MV-4-11 (cell line): ENCODE measurements at places on chromosomes 16 and 17.
A peak's percentile ranks its signal among the peaks of the same experiment; 100 is the strongest.

DNA sequence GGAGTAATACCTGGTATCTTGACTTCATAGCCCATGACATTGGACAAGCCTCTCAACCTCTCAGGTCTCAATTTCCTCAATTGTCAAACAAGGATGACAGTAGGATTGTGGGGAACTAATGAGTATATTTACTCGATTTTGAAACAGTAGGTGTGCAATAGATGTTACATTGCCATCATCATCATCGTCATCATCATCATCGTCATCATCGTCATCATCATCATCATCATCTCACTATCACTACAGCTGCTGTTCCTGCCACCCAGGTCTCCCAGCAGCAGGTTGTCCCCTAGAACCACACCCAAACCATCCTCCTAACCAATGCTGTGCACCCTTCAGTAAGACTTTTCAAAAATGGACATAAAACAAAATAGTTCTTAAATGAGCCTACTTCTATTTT is 24.8 kb upstream of the CDRT4 start:
- DNase-seq: no peak

GRCh38 chr17:29699283-29699682 is 76.6 kb upstream of the CORO6 start:
- peak; percentile 44 for DNase-seq

DNA sequence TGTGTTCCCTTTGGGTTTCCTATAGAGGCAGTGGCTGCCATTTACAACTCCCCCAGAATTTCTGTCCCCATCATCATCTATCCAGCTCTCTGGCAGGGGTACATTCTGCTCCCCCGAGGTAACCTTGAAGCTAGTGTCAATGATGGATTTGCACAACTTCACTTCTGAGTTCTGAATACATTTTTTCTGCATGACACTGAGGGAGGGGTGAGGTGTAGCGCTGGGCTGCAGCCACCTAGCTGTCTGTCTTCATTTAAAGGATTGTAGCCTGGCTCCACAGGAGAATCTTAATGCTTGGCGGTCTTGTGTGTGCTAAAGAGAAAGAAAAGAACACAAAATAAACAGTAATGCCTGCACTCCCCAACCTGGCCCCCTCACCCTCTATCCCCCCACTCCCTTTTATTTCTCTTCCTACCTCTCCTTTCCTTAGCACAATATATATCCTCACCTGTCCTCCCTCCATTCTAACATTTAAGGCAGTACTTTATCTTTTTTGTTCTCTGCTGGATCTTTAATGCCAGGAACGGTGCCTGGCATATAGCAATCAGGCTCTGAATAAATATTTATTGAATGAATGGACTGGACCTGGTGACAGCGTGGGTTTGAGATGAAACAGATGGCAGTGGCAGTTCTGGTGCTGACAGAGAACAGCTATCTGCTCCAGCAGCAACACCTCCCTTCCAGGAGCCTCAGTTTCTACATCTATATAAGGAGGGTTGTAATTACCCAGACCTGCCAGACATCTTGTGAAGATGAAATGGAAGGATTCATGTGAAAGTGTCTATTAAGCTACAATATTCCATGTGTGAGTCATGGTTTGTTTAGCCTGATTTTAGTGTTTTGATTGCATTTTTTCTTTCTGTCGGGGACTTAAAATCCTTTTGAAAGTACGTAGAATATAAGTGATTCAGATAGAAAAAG is 163.5 kb upstream of the CDH11 start:
- no peak for DNase-seq

- no peak for DNase-seq
Observed at GRCh38 chr16:12206749-12207142, 230.2 kb downstream of the SNX29 start.

DNA sequence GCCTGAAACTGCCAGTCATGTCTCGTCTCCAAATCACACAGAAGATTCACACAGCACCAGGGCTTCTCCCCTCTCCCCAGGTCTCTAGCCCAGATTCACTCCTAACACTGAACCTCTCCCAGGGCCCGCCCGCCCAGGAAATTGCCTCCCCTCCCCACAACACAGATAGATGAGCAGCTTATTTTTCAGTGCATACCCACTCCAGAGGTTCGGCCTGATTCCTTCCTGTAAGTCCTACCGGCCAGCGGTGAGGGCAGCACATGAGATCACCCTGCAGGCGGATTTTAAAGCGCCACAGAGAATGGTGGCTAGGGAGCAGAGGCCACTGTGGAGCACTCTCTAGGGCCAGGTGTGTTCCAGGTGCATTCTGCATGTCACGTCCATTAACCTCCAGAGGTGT is 301.8 kb downstream of the IRF8 start:
- no peak for DNase-seq

- no peak for DNase-seq
Observed at GRCh38 chr16:4303973-4304372, 11.9 kb upstream of the GLIS2 start.

DNA sequence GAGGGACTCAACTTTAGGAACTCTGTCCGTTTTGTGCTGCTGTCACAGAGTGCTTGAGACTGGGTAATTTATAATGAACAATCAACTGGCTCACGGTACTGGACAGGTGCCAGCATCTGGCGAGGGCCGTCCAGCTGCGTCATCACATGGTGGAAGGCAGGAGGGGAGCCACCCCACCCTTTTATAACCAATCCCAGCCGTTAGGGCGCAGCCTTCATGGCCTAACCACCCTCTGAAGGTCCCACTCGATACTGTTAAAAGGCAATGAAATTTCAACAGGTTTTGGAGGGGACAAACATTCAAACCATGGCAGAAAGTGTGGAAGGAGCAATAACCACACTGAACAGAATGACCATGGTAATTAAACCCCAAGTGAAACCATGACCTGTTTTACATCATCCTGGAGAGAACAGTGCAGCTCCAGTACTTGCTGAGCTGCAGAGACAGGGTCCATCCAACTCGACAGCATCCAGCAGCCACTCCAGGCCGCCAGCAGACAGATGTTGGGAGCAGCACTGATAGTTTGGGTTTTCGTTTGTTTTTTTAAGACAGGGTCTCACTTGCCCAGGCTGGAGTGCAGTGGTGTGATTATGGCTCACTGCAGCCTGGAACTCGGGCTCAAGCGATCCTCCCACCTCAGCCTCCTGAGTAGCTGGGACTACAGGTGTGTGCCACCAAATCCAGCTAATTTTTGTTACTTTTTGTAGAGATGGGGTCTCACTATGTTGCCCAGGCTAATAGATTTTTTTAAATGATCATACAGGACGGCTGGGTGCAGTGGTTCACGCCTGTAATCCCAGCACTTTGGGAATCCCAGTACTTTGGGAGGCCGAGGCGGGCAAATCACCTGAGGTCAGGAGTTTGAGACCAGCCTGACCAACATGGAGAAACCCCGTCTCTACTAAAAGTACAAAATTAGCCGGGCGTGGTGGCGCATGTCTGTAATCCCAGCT is 11.0 kb downstream of the CHMP6 start:
- DNase-seq: peak; percentile 13

DNA sequence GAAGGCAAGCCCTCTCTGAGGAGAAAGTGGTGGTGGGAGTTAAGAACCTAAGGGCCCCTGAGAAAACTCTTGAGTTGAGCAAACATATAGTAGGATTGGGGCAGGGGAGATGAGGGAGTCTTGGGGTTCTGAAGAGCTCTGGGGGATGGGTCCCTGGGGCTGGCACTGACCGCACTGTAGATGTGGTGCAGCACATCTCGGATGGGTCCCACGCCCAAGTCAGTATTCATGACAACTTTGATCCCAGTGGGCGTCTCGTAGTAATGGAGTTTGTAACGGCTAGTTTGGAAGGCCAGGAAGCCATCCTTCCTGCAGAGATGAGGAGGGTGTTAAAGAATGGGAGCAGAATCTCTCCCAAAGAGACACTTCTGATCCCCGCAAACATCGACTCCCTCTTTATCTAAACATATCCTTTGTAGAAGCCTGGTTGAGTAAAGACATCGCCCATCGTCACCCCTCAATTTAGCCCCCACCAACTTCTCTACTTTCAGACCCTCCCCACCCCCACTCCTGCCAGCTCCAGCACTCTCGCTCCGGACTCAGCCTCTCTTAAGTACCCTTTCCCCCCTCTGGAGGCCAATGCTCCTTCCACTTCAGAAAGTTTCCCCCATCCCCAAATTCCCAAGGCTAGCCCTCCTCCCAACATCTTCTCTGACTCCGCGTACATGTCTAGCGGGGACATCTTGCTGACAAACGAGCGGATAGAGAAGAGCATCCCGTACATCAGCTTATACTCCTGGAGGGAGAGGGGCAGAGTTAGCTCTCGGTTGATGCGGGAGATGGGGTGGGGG is 710 bp downstream of the TRAPPC1 start:
- no peak for DNase-seq

GRCh38 chr16:4982056-4982867 is 24.1 kb downstream of the SEC14L5 start:
- DNase-seq: no peak

GRCh38 chr17:63676584-63676983 is 23.3 kb downstream of the LIMD2 start:
- no peak for DNase-seq

DNA sequence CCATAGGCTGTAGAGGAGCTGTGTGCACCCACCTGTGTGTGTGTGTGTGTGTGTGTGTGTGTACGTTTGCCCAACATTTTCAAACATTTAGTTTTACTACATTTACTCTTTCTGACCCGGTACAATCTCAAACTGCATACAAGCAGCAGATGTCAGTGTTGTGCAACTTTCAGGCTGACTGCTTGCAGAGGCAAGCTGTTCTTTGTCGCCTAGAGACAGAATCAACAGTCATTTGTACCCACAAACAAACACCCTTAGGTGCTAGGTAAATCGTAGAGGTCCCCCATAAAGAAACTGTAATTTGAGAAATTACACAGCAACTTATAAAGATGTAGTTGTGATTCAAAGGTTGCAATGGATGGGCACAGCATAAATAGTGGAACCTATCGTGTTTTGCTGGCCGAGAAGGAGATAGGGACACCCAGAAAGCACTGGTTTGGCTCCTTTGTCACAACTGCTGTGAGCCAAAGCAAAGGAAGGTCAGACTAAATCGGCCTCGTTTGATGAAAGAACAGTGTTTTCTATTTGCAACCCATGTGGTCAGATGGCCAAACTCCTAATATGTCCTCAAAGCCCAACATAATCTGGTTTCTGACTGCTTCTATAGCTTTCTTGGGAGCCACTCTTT is 478.4 kb downstream of the TOX3 start:
- peak; percentile 39 for DNase-seq

GRCh38 chr17:78502611-78503148 is 74.5 kb downstream of the DNAH17 start:
- no peak for DNase-seq

DNA sequence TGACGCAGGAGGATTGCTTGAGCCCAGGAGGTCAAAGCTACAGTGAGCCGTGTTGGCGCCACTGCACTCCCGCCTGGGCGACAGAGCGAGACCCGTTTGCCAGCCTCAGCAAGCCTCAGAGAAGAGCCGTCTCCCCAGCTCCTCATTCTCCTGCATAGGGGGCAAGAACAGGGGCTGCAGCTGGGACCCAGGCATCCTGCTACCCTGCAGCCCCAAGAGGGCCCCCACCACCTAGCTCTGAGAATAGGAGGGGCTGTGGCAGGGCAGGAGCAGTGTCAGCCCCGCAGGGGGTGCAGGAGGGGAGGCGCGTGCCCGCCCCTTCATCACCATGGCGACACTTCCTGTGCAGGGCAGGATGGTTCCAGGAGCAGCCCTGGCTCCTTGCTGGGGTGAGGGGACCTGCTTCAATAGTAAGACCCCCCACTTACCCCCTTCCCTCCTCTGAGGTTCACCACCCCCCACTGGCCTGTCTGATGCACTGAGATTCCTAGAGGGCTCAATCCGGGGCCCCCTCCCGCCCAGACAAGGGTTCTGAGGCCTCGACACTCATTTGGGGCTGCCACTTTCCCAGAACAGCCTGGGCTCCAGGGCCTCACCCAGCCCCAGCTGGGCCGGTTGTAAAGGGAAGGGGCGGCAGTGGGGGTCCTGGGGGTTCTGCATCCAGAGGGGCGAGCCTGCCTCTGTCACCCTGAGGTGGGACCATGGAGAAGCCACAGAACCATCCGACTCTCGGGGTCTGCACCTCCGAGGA is 20.2 kb downstream of the VASN start:
- no peak for DNase-seq

- no peak for DNase-seq
Observed at GRCh38 chr17:59355702-59356325, 24.4 kb downstream of the YPEL2 start.

- DNase-seq: no peak
Observed at GRCh38 chr17:13601322-13601775, 380 bp downstream of the HS3ST3A1 start.

DNA sequence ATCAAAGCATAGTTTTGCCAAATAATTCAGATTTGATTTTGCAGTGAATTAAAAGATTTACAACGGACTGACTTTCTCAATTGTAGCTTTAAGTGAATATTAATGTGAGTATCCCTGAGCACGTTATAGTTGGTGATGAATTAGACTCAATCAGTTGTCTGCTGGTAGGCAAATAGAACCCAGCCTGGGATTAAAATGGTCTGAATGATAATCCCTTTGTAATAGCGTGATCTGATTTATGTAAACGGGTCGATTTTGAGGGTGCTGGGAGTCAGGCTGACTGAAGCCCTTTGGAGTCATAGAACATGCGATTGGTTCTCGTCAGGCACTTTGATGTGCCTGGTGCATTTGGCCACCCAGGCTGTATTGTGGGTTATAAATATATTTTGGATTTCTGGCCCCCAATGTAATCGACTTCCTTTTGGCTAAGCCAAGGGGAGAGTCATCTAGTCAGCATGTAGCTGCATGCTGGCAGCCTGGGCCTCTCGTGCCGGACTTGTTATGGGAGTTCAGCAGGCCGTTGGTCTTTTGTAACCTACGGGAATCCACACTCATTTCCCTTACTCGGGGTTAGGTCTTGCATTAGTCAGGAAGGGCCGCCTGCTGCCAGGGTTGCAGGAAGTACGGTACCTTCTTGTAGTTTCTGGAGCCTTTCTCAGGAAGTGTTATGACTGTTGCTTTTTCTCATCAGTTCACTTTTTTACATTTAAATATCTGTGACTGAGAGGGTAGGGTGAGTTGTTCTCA is 5.4 kb downstream of the PGS1 start:
- peak; percentile 97 for DNase-seq

DNA sequence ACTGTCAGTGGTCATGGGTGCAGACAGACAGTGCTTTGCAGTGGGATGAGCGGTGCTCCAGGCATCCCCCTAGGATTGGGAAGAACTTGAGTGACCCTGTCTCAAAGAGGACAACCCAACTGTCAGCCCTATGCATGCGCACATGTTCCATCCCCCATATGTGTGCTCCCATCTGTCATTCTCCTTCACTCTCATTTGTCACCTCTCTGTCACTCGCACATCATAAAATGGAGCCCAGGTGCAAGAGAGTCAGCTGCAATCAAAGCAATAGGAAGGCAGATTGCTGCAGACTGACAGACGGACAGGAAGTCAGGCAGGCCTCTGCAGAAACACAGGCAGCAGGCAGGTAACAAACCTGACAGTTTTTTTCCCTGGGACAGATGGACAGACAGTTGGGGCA is 101.8 kb upstream of the CCL1 start:
- DNase-seq: no peak
